ENCODE measurements at places on chromosomes 4 and X.
A peak's percentile ranks its signal among the peaks of the same experiment; 100 is the strongest.

DNA sequence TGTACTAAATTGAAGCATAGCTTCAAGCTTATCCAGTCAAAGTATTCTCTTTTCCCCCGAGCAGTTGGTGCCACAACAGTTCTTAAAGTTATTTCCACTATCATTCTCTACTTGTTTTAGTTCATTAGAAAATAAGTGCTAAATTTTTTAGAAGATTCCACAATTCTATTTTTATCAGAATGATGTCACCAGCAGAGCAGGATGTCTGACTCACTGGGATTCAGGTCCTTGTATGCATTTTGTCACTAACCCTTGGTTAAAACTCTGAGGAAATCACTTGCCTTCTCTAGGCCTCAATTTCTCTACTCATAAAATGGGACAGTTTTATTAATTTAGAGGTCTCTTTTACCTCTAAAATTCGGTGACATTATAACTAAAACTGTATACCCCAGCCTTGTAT, 3.4 kb downstream of the DDX53 start:
- no peak for DNase-seq

- DNase-seq: no peak
These were observed 105.5 kb upstream of the OTUD4 start for GRCh38 chr4:145285928-145286327.

DNA sequence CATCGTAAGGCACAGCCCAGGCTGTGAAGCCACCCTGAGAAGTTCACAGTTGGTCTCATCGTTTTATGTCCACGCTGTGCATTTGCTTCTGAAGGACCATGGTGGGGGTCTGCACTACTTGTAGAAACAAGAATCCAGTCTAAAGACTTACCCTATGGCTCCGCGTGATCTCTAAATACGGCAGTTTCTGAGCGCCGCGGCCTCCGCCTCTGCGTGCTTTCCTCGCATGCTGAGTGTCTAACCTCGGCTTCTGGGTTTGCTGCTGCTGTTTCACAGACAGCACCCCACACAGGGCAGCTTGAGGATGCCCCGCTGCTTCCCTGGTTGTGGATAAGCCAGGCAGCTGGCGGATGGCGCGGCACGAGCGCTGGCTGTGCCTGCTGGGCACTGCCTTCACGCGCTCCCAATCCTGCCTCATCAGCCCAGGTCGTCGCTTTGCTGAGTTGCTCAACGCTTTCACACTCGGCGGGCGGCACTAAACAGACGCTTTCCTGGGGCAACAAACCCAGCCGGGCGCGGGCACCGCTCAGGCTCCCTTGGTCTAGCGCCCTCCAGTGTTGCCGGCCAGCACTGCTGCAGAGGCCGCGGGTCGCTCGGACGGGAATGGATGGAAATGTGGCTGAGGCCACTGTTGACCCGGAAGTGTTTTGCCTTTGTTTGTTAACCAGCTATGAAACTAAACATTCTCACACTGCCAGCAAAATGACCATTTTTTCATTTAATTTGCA, 39.2 kb downstream of the FGFRL1 start:
- no peak for DNase-seq

DNA sequence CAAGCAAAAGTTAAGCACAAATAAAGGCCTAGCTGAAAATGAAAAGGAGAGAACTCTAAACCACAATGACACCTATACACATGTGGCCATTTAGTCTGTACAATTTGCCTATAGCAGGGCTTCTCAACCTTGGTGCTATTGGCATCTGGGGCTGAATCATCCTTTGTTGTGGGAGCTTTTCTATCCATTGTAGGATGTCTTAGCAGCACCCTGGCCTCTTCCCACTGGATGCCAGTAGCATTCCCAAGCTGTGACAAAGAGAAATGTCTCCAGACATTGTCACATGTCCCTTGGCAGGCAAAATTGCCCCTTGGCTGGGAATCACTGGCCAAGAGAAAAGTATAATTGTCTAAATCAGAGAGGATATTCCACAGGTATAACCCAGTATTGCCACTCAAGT, 13.5 kb upstream of the PRPS2 start:
- no peak for DNase-seq

GRCh38 chr4:182918791-182919302, 1.7 kb upstream of the DCTD start:
- no peak for DNase-seq

GRCh38 chr4:4868040-4868757, 8.7 kb downstream of the MSX1 start:
- no peak for DNase-seq

DNA sequence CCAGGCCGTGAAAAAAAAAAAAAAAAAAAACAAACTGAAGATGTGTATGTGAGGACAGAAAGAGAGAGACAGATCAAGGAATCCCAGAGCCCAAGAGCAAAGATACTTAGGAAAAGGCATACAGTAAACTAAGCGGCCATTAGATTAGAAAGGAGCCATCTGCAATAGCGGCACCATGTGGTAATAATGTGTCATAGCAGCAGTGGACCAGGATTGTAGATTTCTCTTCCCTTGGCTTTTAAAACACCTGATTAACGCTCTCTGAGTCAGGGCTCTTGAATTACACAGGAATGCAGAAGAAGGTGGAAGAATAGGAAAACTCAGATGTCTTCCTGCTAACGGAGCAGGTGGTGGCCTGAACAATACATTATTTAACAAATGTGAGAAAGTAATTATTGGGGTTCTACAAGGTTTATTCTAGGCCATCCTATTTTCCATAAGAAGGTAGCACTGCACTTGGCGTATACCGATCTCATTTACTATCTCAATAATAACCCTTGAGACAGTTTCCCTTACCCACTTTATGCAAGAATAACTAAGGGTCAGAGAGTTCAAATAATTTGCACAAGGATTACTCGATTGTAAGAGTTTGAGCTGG, 182.7 kb downstream of the KCNIP4 start:
- no peak for DNase-seq

GRCh38 chr4:37682701-37683401, 3.3 kb downstream of the RELL1 start:
- DNase-seq: no peak

DNA sequence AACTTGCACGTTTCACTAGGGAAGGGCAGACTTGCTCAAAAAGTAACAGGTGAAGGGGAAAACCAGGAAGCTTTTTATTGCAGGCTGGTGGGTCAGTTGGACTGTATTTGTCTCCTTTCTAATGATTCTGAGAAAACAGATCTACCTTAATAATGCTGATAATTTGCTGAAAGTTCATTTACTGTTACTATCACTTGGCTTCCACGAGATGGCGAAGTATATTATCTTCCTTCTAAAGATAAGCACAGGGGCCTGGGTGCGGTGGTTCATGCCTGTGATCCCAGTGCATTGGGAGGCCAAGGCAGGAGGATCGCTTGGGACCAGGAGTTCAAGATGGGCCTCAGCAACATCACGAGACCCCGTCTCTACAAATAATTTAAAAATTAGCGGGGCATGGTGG, 16.4 kb downstream of the CCKAR start:
- no peak for DNase-seq

DNA sequence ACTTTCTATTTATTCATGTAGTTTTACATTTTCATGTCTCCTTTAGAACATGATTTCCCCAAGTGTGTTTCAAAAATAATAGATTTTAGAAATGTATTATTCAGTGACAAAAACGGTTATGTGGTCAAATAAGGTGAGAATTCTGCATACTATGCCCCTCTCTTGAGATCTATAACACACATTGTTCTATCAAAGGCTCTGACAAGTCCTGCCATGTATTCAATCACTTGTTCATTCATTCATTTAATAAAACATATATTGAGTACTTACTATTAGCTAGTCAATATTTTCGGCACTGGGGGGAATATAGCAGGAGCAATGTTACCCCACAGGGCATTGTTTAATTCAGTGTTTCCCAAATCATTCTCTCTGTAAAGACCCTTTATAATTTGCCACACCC, 58.4 kb upstream of the FGF13 start:
- DNase-seq: no peak

- no peak for DNase-seq
These were observed 88.5 kb upstream of the LCORL start for GRCh38 chr4:18110099-18110498.

GRCh38 chr4:40473578-40474388, 138.7 kb downstream of the CHRNA9 start:
- no peak for DNase-seq

DNA sequence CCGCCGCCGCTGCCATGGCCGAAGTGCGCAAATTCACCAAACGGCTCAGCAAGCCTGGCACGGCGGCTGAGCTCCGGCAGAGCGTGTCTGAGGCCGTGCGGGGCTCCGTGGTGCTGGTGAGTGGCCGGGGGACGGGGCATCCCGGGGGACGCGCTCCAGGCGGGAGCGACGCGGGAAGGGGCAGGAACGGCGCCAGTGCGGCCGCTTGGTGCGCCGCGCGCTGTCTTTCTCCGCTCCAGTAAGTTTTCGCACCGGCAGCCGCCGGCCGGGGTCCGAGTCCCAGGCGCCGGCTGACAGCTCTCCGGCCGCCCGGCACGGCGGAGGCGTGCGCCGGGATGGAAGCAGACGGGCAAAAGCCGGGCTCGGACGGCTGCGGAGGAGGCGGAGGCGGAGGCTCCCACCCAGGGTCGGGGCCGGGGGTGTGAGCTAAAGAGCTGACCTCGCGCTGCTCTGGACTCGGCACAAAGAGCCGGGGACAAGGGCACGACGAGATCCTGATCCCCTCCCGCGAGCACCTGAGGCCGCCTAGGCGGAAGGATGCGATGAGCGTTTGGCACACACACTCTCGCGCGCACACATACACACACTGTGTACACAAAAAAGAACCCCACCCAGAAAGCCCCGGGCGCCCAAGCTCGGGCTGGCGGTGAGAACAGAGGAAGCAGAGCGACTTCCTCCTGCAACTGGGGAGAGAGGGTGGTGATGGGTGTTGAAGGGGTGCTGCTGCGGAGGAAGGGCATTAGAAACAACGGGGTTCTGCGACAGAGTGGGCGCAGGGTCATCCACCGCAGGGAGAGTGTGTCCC, 545 bp downstream of the DOCK11 start:
- peak; percentile 21 for DNase-seq

DNA sequence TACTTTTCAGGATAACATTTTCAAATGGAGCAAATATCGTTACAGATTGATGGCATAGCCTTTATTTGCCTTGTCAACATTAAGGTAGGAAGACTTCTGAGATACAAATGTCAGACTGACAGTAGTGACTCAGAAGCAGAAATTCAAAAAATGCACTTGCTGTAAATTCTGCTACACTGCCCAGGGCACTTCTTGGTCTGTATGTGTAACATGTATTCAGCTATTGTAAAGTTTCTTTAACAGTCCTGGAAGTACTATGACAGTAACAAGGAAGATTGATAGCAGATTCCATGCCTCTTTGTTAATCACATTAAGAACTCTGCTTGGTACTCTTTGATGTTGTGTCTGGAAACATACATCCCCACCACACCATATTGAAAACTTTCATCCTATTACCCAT, 69.6 kb upstream of the PCDH18 start:
- no peak for DNase-seq

DNA sequence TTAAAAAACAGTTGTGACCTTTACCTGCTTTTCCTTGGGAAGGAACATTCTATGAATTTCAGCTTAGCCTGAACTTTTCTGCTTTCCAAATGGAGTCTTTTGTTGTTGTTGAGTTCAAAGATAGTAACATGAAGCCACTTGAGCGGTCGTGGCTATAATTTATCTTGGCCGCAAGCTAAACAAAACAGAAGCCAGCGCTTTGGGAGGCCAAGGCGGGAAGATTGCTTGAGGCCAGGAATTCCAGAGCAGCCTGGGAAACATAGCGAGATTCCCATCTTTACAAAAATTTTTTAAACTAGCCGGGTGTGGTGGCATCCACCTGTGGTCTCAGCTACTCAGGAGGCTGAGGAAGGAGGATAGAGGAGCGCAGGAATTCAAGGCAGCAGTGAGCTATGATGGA, 29.9 kb downstream of the TKTL1 start:
- DNase-seq: no peak

DNA sequence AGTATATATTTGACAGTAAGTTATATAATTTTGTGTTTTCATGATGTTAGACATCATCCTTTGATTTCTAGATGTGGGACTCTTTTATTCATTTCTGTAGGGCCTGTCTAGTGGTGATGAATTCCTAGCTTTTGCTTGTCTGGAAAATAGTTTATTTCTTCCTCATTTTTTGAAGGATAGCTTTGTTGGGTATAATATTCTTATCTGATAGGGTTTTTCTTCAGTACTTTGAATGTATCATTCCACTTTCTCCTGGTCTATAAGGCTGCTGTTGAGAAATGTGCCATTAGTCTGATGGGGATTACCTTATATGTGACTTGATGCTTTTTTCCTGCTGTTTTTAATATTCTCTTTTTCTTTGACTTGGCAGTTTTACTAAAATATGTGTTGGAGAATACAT, 1104.5 kb downstream of the FAT4 start:
- DNase-seq: no peak

DNA sequence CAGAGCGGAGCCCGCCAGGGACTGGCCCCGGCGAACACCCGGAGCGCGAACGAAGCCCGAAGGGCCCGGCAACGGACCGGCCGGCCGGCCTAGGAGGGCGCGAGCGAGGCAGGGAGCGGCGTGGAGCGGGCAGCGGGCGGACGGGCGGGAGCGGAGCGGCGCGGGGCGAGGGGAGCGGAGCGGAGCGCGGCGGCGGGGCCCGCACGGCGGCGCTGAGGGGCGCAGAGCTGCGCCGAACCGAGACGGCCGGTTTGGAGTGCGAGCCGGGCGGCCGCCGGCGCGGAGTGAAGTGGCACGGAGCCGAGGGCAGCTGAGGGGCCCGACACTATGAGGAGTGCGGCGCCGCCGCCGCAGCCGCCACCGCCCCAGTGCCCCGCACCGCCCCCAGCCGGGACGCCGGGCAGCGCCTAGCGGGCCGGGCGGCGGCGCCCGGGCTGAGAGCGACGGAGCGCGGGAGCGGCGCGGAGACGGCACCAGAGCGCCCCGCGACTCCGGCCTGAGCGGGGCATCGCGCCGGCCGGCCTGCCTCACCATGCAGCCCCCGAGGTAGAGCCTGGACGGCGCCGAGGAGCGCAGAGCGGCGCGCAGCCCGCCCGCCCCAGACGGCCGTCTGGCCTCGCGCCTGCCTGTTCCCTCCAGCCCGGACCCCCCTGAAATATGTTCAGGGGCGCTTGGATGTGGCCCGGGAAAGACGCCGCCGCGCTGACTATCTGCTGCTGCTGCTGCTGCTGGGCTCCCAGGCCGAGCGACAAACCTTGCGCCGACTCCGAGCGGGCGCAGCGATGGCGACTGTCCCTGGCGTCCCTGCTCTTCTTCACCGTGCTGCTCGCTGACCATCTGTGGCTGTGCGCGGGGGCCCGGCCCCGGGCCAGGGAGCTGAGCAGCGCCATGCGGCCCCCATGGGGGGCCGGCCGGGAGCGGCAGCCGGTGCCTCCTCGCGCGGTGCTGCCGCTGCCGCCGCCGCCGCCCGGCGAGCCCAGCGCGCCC, 793 bp downstream of the NALF2 start:
- no peak for DNase-seq

GRCh38 chr4:60809486-60809800, 390.7 kb upstream of the ADGRL3 start:
- no peak for DNase-seq

- DNase-seq: no peak
These were observed 9.1 kb upstream of the ZNF732 start for GRCh38 chr4:314296-314903.

Data from stimulated activated CD4-positive, alpha-beta T cell treated with anti-CD3 and anti-CD28 coated beads, Interleukin-1b, Interleukin-23, amount 100 ng/mL, for 1 hour (primary cell).